ENCODE measurements at places on chromosomes 5 and 9.

GRCh38 chr9:78552802-78553201 is 255.9 kb downstream of the PSAT1 start:
- no peak for DNase-seq

- DNase-seq: no peak
These were observed 116.7 kb downstream of the PPP2R2B start for GRCh38 chr5:146761811-146762210.

- no peak for DNase-seq
These were observed 693.6 kb downstream of the TLE1 start for GRCh38 chr9:80995759-80996158.

DNA sequence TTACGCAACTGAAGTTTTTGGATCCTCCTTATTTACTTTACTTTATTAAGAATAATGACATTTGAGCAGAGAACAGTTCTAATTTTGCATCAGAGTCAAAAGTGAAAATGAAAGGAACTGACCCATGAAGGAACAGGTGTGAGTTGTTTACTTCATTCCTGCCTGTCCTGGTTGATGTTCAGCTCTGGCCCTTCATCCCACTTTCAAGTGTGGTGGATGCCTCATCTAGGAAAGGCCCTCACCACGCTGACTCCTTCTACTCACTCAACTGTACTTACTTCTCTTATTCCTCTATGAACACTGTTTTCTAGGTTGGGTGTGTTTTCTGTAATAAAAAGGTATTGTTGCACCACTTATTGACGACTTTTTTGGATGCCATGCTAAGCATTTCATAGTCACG is 61.8 kb upstream of the PLEKHG4B start:
- no peak for DNase-seq

DNA sequence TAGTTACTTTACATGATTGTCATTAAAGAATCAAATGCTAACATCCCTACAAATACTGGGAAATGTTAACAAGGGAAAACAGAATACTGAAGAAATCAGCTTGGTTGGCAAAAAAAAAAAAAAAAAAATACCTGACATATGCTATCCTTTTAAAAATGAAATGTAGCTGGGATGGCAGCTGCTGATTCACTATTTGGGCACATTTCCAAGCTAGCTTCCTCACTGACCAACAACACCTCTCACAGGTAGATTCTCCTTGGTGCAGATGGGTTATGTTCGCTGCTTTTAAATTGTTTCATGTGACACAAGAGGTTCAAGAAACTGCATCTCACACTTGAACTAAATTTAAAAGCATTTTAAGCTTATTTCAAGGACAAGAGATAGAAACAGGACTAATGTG is 6.1 kb upstream of the PRUNE2 start:
- no peak for DNase-seq

GRCh38 chr5:176711883-176712282 is 64.6 kb downstream of the TSPAN17 start:
- DNase-seq: no peak

DNA sequence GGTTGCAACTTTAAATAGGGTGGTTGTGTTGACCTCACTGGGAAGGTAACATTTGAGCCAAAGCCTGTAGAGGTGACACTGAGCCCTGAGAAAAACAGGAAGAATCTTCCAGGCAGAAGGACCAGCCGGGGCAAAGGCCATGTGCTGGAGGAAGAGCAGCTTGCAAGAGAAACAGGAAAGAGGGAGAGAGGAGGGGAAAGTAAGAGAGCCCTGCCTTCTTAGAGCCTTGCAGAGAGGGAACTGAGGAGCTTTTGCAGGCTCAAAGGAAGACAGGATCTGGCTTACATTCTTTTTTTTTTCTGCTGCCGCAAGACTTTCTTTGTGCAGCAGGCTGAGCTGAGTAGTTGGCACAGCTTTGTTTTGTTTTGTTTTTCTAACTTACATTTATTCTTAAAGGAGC is 17.4 kb downstream of the C9orf153 start:
- DNase-seq: no peak

DNA sequence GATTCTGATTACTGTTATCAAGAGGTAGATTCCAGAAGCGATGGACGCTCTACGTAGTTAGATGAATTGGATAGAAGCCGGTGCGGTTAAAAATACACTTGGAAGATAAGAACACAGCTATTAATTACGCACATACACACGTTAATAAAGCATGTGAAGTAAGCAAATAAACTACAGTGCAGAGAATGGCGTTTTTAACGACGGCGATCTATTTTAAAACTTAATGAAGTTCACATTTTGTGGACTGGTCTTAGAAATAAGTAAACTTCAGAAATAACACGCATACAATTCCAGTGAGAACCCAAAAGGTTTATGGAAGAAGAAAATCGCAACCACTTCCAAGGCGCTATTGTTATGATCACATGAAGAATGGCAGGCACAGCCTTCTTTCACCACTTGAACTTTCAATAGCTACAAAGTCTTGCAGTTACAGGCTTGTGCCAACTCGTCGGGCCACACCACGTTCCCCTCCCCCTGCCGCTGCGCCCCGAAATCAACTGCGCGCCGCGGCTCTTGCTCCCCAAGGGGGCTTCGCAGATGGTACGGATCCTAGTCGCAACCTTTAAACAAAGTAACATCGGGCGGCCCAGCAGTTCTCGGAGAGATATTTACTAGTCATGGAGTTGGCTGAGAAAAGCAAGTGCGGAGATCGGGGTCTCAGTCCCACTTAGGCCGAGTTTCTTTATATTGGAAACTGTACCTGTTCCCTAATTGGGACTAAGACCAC is 866 bp upstream of the SEMA6A start:
- no peak for DNase-seq

DNA sequence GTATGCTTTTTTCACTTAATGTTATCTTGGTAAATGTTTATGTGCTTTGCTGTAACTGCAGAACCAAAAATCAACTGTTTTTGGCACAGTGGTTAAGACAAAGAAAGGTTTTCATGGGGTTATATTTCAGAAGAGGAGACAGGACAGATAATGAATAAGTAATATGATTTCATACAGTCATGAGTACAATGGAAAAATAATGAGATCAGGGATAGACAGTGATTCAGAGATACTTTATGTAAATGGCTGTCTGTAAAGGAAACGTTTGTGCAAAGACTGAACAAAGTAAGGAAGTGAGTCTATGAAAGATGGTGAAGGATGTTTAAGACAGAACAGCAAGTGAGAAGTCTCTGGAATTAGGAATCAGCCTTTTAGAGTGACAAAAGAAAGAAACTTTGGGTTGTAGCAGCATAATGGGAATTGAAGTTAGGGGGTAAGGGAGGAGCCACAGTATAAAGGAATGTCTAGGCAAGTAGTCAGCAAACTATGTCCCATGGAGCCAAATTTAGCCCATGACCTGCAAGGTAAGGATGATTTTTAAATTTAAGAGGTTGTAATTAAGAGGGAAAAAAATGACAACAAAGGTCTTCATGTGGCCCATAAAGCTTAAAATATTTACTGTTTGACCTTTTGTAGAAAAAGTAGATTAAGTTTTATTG is 55.0 kb downstream of the TNPO1 start:
- no peak for DNase-seq

DNA sequence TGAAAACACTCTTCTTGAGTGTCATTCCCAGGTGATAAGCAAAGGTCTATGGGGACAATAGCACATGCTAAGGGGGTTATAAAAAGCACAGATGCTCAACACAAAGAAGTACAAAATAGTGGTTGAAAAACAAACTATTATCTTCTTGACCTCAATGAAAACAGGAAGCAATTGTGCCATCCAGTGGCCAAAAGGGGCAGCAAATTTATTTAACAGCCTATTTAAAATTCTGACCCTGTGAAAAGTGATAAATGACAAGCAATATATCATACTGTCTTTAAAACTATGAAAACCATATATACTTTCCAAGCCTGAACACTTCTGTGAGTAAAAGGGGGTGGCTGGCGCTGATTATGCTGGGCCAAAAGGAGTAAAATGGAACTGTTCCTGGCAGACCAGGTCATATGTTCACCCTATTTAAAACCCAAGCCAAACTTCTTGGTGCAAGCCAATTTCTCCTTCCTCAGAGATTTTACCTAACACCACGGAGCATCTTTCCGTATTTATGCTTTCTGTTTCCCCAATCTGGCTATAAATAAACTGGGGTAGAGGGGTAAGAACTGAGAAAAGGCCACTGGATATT is 29.7 kb downstream of the TEX10 start:
- DNase-seq: no peak

DNA sequence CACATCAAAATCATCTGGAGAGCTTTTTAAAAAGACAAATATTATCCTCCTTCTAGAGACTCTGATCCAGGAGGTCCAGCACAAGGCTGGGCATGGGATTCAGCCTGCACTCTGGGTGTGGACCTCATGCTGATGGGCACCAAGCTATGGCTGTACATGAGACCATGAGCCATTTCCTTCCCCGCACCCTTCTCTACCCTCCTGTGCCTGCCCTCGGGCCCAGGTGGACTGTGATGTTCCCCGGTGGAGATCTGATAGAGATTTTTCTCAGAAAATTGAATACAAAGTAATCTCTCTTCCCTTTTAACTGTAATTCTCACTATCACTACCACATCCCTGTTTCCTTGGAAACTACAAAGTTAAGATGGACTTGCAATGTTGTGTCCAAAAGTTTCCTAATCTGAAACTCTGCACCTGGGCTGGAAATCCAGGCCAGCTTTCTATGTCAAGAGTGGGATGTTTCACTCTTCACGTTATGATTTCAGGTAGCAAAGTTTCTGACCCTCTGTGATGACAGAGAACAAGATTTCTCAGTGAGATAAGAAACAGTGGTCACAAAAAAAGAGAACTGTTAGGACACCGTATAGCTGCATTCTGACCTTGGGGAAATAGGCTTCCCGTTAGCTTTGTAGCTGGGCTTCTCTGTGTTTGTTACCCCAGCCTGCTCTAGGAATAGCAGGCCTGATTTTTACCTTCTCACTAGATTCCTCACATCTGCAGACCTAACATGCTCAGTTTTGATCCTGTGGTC is 11.5 kb downstream of the SFXN1 start:
- DNase-seq: no peak

DNA sequence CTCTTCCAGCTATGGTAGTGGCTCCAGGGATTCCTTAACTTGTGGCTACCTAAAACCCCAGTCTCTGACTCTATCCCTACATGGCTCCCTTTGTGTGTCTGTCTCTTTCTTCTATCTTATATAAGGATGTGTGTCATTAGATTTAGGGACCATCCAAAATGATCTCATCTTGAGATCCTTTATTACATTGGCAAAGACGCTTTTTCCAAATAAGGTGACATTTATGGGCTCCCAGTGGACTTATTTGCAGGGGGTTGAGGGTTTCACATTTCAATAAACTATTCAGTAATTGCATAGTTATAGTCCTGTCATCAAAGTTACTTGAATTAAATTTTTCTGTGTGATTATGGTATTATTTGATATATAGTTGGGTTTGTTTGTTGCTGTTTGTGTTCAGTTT is 59.2 kb downstream of the NIPBL start:
- no peak for DNase-seq

- DNase-seq: no peak
These were observed 287.0 kb downstream of the GAS1 start for GRCh38 chr9:86660146-86660943.

DNA sequence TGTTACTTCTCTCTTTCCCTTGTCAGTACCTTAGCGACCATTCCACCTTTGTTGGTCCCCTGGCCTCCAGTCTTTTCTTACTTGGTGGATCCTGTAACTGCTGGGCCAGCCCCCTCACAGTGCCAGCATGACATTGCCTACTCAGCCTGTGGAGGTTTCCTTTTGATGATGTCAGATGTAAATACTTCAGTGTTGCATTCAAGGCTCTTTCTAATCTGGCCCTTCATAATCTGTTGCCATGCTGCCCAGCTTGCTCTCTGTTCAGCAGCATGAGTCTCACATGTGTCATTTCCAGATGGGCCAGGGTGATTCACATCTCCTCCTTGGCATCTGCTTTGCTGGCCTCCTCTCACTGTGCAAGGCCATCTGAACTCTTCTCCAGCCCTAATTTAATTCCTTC is 57.1 kb downstream of the MAST4 start:
- DNase-seq: no peak

- DNase-seq: no peak
These were observed 177.9 kb downstream of the GDNF start for GRCh38 chr5:37661951-37662350.

DNA sequence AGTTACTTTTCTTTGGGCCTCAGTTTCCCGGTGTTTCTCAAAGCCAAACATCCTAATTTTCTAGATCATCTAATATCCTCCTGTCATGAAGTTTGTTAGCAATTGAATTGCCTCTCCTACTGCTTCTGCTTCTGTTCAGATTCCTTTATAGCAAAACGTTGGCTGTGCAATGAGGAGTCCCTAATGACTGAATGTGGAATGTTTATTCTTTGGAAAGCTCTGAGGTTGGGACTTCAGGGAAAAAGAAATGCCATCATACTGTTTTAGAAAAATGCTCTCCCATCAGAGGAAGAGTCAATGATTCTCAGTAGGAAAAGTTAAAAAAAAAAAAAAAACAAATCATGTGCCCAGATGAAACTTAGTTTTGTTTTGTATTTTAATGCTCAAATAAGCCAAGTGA is 268.7 kb upstream of the PAPPA start:
- no peak for DNase-seq

- DNase-seq: no peak
These were observed 117.5 kb upstream of the ZNF366 start for GRCh38 chr5:72624641-72625236.

- DNase-seq: peak; percentile 55
These were observed 818 bp upstream of the OBP2A start for GRCh38 chr9:135544981-135545635.

DNA sequence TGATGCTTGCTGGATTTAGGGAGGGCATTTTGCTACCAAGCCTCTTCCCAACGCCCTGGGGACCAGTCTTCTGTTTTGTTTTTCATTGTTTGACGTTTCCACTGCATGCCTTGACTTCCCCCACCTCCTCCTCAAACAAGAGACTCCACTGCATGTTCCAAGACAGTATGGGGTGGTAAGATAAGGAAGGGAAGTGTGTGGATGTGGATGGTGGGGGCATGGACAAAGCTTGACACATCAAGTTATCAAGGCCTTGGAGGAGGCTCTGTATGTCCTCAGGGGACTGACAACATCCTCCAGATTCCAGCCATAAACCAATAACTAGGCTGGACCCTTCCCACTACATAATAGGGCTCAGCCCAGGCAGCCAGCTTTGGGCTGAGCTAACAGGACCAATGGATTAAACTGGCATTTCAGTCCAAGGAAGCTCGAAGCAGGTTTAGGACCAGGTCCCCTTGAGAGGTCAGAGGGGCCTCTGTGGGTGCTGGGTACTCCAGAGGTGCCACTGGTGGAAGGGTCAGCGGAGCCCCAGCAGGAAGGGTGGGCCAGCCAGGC is 23.0 kb downstream of the PCDHGC5 start:
- no peak for DNase-seq

GRCh38 chr5:125343015-125343414 is 596.6 kb upstream of the ZNF608 start:
- DNase-seq: no peak

- DNase-seq: peak; percentile 47
These were observed 11.0 kb downstream of the LPCAT1 start for GRCh38 chr5:1512541-1513291.

DNA sequence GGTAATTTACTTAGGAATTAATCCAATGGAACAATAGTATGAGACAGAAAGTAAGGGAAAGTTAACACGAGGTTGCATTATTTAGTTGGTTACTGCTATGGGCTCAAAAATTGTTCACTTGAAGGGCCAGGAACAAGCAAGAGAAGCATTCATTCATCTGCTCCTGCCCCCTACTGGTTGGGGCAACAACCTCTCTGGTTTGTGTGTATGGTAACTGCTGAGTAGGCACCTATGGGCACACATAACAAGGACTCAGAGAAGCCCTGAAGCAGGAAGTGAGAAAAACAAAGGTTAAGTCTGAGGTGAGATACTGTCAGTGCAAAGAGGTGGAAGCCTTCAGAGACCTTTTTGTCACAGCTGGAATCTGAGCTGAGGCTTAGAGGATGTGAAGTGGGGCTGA is 34.4 kb upstream of the RANBP6 start:
- no peak for DNase-seq

Data from coronary artery (tissue), 2 donors.